ENCODE measurements at places on chromosomes 3 and 15. TPM values are rescaled to one million over a fixed set of nuclear protein-coding genes. Genes with fewer than 3 reads are reported as not detected.

Gene TMIE
- total RNA-seq: not detected

Gene SYNM
- total RNA-seq: 1.6 TPM

Gene SMCO1
- total RNA-seq: not detected

Gene SLC28A1
- total RNA-seq: not detected

Gene IGSF10
- 3.4 TPM for total RNA-seq

Gene PRSS50
- total RNA-seq: not detected

Gene CEP19
- 1.6 TPM for total RNA-seq

Gene CXCR6
- not detected for total RNA-seq

Gene SLC22A13
- not detected for total RNA-seq

Gene CASR
- not detected for total RNA-seq
